Esophagus squamous epithelium (tissue), 5 donors: ENCODE measurements at places on chromosomes 6 and 20.

- DNase-seq = no peak
These were observed 17.5 kb upstream of the KCNK16 start for GRCh38 chr6:39339868-39340550.

GRCh38 chr6:125931733-125932450 lies 24.7 kb upstream of the HINT3 start:
- no peak for DNase-seq

DNA sequence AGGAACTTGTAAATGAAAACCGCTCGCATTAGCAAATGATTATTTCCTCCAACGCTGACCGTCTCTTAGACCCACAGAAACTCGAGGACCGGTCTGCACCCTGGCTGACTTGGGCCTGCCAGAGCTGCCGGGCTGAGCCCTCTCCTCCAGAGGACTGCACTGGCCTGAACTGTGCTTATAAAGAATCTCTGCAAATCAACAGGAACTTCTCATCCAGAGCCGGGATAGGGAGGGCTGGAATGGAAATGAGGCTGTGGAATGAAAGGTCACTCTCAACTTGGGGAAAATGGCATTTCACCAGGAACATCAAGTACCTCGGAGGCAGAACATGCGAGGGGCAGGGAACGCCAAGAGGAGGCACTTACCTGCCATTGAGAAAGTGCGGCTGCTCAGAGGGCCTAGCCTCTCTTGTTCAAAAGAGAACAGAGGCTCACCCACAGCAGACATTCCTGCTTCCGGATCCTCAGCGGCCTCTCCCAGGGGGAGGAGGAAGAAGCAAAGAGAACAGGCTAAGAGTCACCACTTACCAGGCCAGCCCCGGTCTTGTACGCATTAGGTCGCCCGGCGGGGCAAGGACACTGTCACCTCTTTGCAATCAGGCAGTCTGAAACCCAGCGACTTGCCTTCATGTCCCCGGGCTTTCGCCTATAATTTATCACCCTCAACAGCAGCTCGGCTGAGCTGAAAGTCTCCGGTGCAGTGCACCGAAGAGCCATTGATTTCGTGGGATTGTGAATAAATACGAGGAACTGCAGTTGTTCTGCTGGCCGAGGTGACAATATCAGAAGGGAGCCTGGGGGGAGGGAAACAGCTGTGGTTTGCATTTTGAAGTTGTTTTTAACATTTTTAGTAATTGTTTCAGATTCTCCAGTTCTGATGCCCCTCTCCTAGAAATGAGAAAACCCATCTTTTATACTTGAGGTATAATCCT lies 37.6 kb downstream of the ZMYND8 start:
- no peak for DNase-seq

DNA sequence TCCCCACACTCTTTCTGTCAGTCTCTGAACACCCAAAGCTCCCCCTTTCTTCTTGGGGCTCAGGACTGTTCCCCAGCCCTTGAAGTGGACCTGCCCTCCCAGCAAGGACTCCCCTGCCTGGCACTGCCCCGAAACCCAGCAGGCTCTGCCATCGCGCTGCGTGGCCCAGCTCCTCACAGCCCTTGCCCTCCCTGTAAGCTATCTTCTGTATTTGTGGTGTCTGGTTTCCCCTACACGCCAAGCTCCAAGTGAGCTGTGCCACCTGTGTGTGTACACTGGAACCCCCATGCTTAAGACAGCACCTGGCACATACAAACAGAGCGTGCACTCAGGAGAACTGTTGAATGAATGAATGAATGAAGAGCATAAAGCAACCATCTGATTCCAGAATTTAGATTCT lies 57.7 kb downstream of the TMEM242 start:
- DNase-seq = no peak

DNA sequence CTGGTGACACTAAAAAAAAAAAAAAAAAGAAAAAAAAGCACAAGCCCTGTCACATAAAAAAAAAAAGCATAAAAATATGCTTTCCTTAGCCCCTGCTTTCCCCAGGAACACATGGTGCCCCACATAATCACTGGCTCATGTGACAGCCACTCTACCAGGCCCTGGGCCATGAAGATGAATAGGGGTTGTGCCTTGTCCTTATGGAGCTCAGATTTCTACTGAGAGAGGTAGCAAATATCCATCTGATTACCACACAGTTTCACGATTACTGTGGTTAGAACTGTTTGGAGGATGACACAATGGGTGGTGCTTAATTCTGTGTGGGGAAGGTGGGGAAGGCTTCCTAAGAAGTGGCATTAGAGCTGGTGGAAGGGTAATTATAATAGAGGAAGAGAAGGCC lies 9.3 kb downstream of the RAET1E start:
- DNase-seq = no peak
